ENCODE measurements at places on chromosomes 2 and 18.

GRCh38 chr2:6641956-6642355, 223.8 kb downstream of the CMPK2 start:
- no peak for DNase-seq

DNA sequence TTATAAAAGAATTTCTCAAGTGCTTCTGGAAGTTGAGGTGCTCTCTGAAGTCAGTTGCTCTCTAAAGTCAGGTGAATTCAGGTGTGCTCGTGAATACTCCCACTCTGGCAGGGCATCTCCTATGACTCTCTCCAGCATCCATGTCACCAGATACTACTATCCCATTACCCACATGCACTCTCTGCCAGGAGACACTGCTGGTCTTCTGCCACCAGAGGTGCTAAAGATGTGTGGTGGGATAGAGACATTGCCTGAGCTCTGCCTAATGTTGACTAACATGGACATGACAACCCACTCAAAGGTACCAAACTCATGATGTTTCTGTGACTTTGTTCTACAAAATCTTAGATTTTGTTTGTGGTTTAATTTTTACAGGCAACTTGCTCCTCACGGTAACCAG, 106.4 kb upstream of the HNRNPA3 start:
- DNase-seq, result no peak

- no peak for DNase-seq
Observed at GRCh38 chr2:199570934-199571333, 113.2 kb upstream of the SATB2 start.

DNA sequence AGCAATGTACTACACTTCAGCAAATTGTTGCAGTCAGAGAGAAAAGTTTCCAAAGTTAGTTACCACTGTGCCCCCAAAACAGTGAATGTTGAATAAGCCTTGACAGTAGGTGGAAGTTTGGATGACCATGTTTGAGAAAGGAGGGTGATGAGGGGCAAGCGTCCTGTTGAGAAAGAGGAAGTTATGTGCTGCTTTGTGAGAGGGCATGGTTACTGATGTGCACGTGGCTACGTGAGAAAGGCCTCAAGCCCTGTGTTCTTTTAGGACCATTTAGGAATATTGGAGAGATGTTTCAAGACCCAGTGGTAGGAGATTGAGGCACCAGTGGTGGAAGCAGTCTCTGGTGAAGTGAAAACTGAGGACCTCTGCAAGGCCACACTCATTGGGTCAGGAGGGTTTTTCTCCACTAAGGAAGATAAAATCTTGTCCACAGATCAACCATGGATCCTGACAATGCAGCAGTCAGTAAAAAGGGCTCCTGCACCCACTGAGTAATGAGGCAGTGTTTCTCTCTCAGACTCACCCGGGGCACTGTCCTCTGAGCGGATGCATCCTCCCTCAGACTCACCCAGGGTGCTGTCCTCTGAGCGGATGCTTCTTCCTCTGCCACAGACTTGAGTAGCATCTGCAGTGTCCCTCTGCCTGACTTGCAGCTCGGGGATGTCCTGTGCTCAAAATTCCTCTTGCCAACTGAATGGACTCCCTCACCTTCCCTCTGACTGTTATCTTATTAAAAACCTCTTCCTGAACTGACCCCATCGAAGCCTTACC, 34.7 kb upstream of the ACTR3 start:
- no peak for DNase-seq

DNA sequence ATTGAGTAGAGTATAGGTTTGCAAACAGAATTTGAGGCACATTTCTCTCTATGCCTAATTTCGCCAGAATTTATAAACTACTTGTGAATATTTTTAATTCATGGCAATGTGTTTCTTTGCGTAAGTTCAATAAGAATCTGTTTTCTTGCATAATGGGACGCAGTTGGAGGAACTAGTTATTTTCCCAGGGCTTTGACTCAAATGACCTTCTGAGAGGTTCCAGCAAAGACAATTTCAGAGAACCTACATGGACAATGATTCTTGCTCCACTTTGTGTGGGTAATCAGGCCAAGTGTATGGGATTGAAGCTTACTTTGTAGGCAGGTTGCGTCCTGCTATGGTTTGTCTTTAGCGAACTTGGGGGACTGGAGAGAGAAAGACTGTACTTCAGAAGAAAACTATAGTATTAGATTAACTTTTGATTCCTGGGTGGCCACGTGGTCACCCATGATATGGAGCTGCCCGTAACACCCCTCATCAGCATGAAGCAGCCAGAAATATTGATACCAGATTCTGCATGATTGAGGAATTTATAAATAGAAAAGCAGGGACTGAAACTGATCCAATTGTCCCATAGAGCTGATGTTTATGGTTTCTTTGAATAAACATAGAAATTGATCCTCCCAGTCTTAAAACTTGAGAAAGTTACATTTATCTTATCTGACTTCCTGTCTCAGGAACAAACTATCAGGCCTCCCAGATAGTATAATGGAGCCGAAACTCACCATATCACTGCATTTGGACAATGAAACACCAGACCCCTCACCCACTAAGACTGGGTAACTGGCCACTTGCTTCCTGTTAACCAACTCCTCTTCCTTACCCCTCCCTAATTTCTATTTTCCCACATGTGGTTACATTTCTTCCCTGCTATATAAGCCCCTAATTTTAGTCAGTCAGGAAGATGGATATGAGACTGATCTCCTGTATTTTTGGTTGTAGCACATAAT, 815.3 kb upstream of the HS6ST1 start:
- DNase-seq, result no peak

- DNase-seq, result no peak
Observed at GRCh38 chr2:136613096-136613495, 152.2 kb upstream of the THSD7B start.

DNA sequence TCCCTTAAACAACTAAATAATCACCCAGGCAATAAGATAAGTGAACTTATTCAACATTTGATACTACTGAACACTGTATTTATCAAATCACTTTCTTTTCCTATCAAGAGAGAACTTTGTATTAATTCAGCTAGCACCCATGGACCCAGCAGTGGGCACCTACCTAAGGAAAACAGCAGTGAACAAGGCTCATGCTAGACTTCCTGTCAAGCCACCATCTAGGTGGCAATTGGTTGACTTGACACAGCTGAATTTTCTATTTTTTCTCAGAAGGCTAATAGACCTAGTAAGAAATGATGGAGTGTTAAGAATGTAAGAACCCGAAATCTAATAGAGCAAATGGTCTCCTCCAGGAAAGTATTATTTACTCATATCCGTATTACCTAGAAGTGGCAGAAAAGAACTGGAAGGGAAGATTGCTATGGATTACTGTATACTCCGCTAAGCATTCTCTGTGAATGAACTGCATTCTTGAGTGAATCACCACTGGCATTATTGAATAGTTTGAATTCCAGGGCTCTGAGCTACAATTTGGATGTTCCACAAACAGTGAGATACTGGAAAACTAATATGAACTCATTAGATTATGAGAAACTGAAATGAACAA, 988.2 kb upstream of the CDH2 start:
- DNase-seq, result peak; percentile 73

DNA sequence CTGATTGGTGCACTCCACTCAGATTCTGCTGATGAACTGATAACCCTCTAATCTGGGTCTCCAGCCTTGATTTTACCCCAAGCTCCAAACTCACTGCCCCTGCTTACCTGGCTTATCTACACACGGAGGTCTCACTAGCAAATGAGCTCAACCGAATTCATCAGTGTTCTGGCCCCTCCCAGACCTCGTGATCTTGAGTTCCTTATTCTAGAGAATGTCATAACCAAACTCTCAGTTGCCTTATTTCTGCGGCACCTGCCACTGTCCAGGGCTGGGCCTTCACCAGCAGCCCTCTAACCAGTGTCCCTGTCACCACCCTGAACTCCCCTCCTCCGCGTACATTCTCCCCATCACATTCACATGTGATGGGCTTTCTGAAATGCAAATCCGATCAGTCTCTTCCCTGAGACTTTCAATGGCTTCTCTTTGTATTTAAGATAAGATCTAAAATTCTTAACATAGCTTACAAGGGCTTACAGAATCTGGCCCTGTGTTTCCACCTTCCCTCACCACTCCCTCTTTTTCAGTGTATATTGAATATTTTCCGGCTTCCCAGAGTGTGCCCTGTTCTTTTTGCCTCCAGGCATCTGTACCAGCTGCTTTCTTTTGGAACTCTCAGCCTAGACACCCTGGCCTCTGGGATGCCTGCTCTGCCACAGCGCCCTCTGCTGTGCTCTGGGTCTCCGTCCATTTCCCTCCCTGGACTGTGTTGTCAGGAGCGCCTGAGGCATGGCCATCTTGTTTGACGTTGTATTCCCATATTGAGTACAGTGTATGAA, 31.1 kb downstream of the NAB1 start:
- peak; percentile 24 for DNase-seq
